ENCODE measurements at places on chromosomes 16 and 17. TPM values are rescaled to one million over a fixed set of nuclear protein-coding genes. Genes with fewer than 3 reads are reported as not detected.

DNA sequence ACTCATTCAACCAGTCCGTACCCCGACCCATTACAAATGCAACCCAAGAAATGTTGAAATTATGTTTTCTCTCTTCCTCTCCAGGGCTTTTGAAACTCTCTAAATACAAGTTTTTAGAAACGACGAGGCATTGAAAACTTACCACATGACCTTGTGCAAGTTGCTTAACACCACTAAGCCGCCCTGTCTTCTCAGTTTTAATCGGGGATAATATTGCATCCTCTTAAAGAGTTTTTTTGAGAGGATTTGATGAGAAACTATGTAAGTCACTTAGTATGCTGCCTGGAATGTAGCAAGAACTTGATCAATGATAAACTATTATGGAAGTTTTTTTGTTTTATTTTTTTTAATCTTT is 149.0 kb upstream of the FAM20A start:
- H3K36me3 ChIP-seq: no peaks in the 10 kb centered on the region
- H3K4me1 ChIP-seq: no peaks in the 10 kb centered on the region
- H3K4me3 ChIP-seq: no peak overlapping the region

Gene RRAD
- total RNA-seq: 0.36 TPM

DNA sequence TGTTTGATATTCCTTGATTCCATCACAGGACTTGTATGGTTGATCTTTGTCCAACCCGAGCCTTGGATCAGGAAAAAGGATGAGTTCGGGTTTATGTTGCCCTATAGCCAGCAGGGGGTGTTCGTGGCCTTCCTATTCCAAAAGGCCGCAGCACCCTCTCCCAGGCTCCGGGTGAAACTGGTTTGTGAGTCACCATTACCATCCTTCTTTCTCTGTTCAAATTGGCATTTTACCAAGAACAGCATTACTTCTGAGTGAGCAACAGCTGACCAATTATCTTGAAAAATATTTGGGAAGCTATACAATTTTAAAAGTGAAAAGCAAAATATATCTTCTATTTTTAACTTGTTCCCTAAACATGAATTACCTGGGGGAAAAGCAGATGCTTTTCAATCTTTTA is 24.3 kb upstream of the KRT20 start:
- H3K36me3 ChIP-seq: no peaks in the 10 kb centered on the region
- H3K4me1 ChIP-seq: peaks cover 8% of the 10 kb centered on the region
- peak; percentile 60 for DNase-seq
- H3K4me3 ChIP-seq: no peak overlapping the region

GRCh38 chr17:39022924-39023323 is 55.7 kb upstream of the FBXO47 start:
- H3K4me1 ChIP-seq: peaks cover 7% of the 10 kb centered on the region
- no peaks in the 10 kb centered on the region for H3K36me3 ChIP-seq
- peaks cover 32% of the 10 kb centered on the region for H3K27me3 ChIP-seq
- H3K4me3 ChIP-seq: no peak overlapping the region
- H3K27ac ChIP-seq: no peak overlapping the region

- H3K4me3 ChIP-seq: no peak overlapping the region
- H3K4me1 ChIP-seq: no peaks in the 10 kb centered on the region
- no peak overlapping the region for H3K27ac ChIP-seq
- H3K27me3 ChIP-seq: peaks cover 96% of the 10 kb centered on the region
- DNase-seq: peak; percentile 79
These were observed 44.0 kb downstream of the PRAC1 start for GRCh38 chr17:48678141-48678971.

GRCh38 chr17:7818026-7818425 is 16.0 kb upstream of the KDM6B start:
- no peak overlapping the region for H3K27ac ChIP-seq
- peaks cover 65% of the 10 kb centered on the region for H3K27me3 ChIP-seq
- peaks cover 10% of the 10 kb centered on the region for H3K4me1 ChIP-seq

DNA sequence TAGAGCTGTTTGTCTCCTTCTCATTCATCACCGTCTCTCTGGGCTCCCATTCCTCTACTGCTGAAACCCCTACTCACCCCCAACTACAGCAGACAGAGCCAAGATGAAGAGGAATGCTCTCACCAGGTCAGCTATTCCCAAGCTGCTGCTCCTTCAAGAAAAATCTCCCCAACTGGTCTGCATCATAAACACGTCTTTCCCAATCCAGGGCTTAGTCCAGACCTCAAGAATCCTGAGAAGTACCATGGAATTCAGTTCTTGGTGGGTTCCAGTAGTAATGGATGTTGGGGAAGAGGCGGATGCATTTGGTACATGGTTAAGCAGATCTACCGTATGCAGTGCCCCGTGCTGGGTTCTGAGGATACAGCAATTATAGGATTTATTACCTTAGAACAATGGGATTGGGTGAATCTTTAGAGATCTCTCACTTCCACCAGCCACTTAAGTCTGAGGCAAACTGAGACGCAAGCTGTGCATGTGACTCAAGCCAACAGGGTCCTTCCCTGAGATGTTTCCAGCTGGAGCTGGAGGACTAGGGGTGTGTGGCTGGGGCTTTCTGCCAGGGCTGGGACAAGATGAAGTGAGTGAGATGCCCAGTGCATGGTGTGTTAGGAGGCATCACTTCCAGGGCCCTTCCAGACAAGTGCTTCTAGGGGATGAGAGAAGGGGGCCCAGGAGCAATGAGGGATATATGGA is 232.7 kb upstream of the CDH5 start:
- DNase-seq: no peak
- no peak overlapping the region for H3K27ac ChIP-seq
- H3K4me3 ChIP-seq: no peak overlapping the region
- H3K36me3 ChIP-seq: no peaks in the 10 kb centered on the region
- peaks cover 9% of the 10 kb centered on the region for H3K4me1 ChIP-seq

GRCh38 chr17:8122422-8122923 is 1.4 kb downstream of the HES7 start:
- peaks cover 43% of the 10 kb centered on the region for H3K4me1 ChIP-seq
- no peak for DNase-seq
- H3K4me3 ChIP-seq: peak overlapping the region; percentile 79
- H3K27ac ChIP-seq: peak overlapping the region; percentile 19

DNA sequence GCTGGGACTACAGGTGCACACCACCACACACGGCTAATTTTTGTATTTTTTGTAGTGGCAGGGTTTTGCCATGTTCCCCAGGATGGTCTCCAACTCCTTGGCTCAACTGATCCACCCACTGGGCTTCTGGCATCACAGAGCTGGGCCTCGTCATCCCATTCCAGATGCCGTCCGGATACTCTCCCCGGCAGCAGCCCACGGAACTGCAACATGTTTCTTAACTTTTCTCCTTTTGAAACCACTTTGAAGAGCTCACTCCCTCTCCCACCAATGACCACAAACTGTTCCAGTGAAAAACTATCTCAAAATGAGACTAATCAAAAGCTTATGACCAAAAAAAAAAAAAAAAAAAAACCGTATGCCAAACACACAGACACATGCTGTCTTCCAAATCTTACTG is 17.6 kb downstream of the PEMT start:
- H3K27ac ChIP-seq: no peak overlapping the region
- peaks cover 4% of the 10 kb centered on the region for H3K36me3 ChIP-seq
- no peak for DNase-seq
- no peaks in the 10 kb centered on the region for H3K27me3 ChIP-seq
- H3K4me3 ChIP-seq: no peak overlapping the region

DNA sequence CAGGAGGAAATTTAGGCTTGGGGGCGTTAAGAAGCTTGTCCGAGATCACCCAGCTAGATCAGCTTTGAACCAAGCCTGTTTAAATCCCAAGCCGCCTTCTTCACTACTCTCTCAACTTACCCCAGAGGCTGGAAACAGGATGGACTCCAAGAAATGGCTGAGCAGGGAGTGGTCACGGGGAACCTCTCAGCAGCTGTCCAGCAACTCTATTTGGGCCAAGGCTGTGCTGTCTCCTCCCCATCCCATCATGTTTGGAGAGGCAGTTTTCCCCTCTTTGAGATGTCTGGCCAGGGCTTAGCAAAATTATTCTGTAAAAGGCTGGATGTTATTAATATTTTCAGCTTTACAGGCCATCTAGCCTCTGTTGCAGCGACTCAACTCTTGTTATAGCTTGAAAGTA is 305.7 kb downstream of the RBFOX1 start:
- no peaks in the 10 kb centered on the region for H3K4me1 ChIP-seq
- no peak for DNase-seq
- H3K27me3 ChIP-seq: peaks cover 9% of the 10 kb centered on the region
- H3K36me3 ChIP-seq: no peaks in the 10 kb centered on the region
- no peak overlapping the region for H3K4me3 ChIP-seq

- H3K36me3 ChIP-seq: no peaks in the 10 kb centered on the region
- DNase-seq: no peak
- H3K27ac ChIP-seq: no peak overlapping the region
- H3K27me3 ChIP-seq: peaks cover 11% of the 10 kb centered on the region
- no peaks in the 10 kb centered on the region for H3K4me1 ChIP-seq
These were observed 184.3 kb upstream of the CACNG3 start for GRCh38 chr16:24071666-24072360.

Measured in progenitor cell of endocrine pancreas (in vitro differentiated cells).